ENCODE measurements at places on chromosomes 1 and 21.

- DNase-seq, result peak; percentile 45
Measured at GRCh38 chr1:228215663-228216116, 7.8 kb downstream of the OBSCN start.

GRCh38 chr1:39214998-39215873 lies 10.7 kb downstream of the MACF1 start:
- no peak for DNase-seq

- no peak for DNase-seq
Measured at GRCh38 chr1:31980835-31981455, 32.7 kb upstream of the KHDRBS1 start.

- no peak for DNase-seq
Measured at GRCh38 chr1:56719171-56719570, 74.1 kb downstream of the PRKAA2 start.

- DNase-seq, result no peak
Measured at GRCh38 chr1:160577671-160578070, 1.6 kb downstream of the CD84 start.

DNA sequence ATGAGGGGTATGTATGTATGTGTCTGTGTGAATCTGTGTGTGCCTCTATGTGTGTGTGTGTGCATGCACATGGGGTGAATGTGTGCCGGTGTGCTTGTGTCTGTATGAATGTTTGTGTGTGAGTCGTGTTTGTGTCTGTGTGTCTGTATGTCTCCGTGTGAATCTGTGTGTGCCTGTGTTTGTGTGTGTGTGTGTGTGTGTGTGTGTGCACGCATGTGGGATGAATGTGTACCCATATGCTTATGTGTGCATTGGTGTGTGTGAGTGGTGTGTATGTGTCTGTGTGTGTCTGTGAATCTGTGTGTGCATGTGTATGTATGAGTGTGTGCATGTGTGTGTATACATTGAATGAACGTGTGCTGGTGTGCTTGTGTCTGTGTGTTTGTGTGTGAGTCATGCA lies 88.9 kb downstream of the MATN1 start:
- no peak for DNase-seq

DNA sequence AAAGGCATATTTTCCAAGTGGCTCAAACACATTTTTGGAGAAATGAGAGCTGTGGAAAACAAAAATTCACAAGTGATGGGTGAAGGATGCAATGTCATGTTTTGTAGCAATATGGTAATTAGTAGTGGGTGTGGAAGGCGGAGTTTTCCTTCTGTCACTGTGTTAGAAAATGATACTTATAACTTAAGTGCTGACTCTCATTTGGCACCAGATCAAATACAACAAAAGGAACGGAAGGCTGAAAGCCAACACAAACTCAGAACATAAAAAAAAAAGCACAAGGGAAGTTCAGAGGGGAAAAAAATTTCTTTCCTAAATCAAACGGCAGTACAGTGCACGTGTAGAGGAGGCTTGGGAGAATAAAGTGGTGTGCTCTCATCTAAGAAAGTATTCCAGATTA lies at the start of gene TNFSF18:
TNFSF18 (minus strand) TSS at position 77 of the 400 bp plus-strand sequence; CDS start at position 32, 45 bp downstream.
- DNase-seq, result no peak

- peak; percentile 19 for DNase-seq
Measured at GRCh38 chr1:22241250-22241649, 98.4 kb upstream of the WNT4 start.

- DNase-seq, result no peak
Measured at GRCh38 chr1:100881687-100882086, 13.0 kb downstream of the EXTL2 start.

GRCh38 chr1:22208268-22208972 lies 65.5 kb upstream of the WNT4 start:
- no peak for DNase-seq

- DNase-seq, result no peak
Measured at GRCh38 chr1:162660574-162660973, 28.3 kb downstream of the DDR2 start.

- no peak for DNase-seq
Measured at GRCh38 chr1:210596641-210597040, 267.9 kb downstream of the HHAT start.

- no peak for DNase-seq
Measured at GRCh38 chr1:194512957-194513356, 1326.5 kb upstream of the B3GALT2 start.

DNA sequence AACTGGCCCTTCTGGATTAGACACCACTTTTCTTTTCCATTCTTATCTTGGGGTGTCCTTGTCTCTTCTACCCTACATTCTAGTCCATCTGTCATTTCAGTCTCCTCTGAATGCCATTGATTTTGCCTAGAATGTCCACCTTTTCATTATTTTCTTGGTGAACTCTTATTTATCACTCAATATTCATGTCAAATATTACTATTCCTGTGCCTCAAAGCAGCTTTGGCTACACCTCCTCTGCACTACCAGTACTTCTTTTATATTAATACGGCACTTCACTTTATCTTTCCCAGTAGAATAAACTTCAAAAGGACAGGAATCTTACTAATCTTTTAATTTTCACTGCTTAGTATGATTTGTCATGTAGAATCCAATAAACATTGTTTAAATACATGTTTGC lies 186.4 kb upstream of the DPYD start:
- no peak for DNase-seq

- DNase-seq, result no peak
Measured at GRCh38 chr1:54110996-54111395, 41.8 kb downstream of the CDCP2 start.

DNA sequence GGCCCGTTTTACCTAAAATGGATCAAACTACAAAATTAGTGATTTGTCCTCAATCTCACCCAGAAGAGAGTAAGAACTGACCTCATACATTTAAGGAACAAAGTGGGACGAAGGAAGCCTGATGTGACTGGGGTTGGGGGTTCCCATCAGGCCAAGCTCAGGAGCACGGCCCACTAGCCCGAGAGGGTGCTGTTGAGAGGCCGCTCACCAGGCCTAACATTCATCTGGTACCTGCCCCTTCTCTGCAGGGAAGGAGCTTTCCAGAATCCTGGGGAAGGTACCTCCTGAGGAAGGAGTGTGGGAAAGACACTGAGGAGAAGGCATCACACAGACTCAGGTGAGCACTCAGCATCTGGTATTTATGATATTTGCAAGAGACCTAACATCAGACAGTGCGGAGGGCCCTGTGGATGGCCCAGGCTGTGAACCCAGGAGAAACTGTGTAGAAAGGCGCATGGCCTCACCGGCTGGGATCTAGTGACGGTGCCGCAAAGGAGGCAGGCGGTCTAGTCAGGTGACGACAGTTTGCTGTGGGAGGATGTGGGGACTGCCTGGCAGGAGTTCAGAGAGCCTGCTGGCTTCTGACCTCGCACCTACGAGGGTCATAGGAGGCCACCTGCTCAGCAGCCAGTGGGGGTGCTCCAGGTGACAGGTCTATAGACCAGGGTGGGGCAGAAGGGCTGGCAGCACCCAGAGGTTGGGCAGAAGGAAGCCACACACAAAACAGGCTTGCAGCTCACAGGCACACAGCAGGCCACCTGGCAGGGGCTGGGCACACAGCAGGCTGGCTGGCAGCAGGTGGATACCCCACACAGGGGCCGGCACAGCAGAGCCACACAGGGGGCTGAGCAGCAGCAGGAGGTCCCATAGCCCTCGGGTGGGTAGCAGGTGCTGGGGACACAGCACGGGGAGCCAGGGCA lies 543 bp downstream of the KRTAP12-4 start:
- DNase-seq, result peak; percentile 55

DNA sequence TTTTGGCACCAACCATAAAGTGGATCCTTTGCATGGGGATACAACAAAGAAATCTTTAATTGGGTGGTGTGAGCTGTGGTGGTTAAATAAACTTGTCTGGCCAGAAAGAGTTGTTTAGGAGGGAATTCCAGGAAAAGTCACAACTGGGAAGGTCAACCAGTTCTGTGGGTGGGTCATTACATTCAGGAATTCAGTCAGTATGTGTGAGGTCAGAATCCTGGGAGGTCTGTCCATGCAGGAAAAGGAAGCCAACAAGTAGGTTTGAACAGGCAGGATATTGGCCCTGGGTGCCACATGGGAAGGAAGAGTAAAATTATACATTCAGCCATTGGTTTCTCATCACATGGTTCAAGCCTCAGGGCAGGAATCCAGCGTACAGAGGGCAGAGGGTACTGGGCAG lies 162.3 kb upstream of the ADAMTS5 start:
- DNase-seq, result no peak

DNA sequence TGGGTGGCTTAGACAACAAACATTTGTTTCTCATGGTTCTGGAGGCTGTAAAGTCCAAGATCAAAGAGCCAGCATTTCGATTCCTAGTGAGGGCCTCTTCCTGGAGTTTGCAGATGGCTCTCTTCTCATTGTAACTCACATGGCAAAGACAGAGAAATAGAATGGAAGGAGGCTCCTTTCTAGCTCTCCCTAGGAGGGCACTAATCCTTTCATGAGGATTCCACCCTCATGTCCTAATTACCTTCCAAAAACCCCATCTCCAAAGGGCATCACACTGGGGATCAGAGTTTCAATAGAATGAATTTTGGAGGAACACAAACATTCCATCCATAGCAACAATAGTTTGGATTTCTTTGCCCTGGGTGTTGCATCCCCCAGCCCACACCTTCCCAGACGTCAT lies 247.3 kb downstream of the TTLL7 start:
- DNase-seq, result no peak

GRCh38 chr1:227270554-227270953 lies 47.7 kb downstream of the CDC42BPA start:
- DNase-seq, result no peak

DNA sequence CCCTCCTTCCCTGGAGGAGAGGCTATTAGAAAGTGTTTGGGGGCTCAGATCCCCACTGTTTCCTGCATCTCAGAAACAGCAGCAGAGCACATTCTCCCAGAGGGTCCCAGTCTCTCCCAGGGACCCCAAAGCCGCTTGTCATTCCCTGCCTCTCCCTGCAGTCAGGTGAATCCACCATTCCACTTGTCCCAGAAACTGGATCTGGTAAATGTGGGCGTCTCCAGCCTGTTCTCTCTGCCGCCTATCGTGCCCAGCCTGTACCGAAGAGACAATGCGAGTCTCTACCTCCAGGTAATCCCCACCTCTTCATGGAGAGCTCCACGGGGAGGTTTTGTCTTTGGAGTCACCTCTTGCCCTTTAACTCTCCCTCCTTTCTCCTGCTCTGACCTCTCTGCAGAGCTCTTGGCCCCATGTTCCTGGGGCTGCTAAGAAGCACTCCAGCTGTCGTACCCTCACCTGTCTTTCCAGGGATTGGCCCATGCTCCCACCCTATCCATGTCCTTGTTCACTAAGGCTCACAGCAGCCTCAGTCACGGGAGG lies 26.9 kb downstream of the INAVA start:
- no peak for DNase-seq

DNA sequence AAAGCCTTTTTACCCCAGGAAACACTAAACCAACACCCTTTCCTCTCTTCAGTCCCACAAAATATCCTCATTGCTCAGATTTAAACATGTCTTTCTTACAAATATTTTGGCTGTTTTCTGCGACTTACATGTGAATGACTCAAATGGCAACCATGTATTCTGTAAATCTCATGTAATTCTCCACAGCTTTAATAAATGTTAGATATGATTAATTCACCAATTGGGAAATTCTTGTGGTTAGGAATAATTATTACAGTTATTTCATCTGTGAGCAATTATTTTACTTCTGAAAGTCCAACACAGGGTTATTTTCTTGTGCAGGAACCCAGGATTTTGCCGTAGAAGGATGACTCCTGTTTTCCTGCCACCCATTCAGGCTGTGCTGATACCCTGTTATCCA lies 431.5 kb downstream of the LMO4 start:
- DNase-seq, result no peak

GRCh38 chr1:200405264-200405663 lies 4.6 kb downstream of the ZNF281 start:
- no peak for DNase-seq

DNA sequence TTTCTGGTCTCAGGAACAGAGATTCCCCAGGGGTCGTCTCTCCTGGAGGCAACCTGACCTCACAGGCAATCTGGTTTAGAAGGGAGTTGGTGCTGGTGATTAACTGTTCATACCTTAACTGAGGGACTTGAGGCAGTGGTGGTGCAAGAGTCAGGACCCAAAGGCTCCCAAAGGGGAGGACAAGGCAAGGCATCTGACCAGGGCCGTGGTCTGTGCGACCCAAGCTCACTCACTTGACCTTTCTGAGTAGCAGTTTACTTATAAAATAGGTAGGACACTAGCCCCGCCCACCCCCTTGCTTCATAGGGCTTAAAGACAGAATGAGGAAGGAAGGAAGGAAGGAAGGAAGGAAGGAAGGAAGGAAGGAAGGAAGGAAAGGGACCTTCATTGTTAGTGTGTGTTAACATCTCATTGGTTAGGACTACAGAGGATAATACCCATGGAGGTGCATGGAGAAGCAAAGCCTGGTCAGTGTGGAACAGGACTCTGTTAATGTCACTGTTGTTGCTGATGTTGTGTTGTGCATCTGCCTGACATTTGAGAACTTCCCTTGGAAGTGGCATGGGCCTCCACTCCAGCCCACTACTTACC lies 4.6 kb upstream of the KCNA2 start:
- no peak for DNase-seq

- DNase-seq, result no peak
Measured at GRCh38 chr21:35342440-35342839, 293.3 kb upstream of the RUNX1 start.

DNA sequence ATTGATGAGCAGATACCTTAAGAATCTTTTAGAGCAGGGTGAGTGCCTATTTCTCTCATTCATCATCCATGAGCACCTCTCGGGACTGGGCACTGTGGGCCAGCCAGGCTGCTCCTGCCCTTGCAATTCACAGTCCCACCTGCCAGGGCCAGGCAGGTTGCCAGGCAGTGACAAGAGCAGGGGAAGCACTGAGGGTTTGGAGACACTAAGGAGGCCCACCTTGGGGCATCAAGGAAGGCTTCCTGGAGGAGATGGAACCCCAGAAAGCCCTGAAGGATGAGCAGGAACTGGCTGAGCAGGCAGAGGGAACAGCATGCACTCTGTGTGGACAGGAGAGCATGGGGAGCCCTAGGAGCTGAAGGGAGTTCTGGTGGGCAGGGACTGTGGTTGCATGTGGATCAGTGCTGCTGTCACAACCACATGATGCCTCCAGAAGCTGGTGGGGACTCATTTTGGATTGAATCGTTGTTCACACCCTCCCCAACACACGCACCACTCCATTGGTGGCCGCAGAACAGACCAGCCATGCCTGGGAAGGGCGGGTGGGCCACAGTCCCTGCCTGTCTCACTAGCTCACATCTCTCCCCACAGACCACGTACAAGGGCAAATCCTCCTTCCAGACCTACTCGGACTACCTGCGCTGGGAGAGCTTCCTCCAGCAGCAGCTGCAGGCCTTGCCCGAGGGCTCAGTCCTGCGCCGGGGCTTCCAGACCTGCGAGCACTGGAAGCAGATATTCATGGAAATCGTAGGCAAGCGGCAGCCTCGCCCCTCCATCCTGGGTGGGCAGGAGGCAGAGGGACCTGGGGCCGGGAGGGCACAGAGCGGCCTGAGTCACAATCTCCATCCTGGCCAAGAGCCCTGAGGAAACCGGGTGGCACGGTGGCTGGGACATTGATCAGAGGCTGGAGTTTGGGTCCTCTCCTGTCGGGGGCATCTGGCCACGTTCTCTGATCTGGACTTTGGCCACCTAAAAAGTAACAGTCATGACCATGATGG lies 55.1 kb downstream of the DISP3 start:
- peak; percentile 81 for DNase-seq

- no peak for DNase-seq
Measured at GRCh38 chr1:15254559-15254958, 7.5 kb downstream of the FHAD1 start.

GRCh38 chr21:34052171-34052570 lies 21.2 kb upstream of the MRPS6 start:
- peak; percentile 15 for DNase-seq

GRCh38 chr1:245858722-245859492 lies 648.2 kb downstream of the SMYD3 start:
- peak; percentile 76 for DNase-seq

GRCh38 chr1:222021129-222021528 lies 279.2 kb upstream of the DUSP10 start:
- DNase-seq, result no peak
